Tongue (tissue), 3 donors: ENCODE measurements at places on chromosomes 3 and 15.

DNA sequence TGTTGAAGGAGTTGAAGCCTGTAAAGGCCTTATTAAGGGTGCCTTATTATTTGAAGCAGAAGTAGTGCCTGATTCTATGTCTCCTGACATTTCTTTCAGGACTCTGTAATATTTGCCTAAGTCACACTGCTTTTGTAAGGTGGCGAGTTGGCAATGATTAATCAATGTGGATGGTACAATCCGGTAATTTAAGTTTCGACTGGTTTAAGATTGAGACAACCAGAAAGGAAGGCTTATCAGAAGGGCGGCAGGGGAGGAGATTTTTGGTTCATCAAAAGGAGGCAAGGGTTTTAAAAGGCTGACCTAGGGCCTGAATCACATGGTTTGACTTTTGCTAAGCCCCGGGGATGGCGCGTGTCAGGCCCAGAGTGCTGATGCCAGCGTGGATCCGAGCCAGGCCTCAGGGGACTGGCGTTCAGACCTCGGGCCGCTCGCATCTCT lies 830 bp upstream of the RNF13 start:
- no peak for DNase-seq

GRCh38 chr15:68419301-68420175 lies 12.4 kb downstream of the ITGA11 start:
- DNase-seq, result no peak

DNA sequence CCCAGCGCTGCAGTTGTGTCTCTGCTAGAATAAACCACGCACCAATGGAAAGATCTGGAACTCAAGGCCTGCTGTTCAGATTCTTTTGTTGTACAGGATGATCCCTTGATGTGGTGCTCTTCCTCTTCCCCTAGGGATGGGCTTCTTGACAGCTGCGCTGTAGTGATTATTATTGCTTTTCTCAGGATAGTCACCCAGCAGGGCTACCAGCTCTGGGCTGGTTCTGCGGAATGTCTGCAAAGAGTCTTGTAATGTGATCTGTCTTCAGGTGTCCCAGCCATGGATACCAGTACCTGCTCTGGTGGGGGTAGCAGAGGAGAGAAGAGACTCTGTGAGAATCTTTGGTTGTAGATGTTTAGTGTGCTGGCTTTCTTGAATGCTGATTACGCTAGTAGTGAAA lies 974.2 kb downstream of the NSUN3 start:
- DNase-seq, result no peak

- no peak for DNase-seq
These were observed 14.5 kb downstream of the EFCAB12 start for GRCh38 chr3:129413687-129414506.

DNA sequence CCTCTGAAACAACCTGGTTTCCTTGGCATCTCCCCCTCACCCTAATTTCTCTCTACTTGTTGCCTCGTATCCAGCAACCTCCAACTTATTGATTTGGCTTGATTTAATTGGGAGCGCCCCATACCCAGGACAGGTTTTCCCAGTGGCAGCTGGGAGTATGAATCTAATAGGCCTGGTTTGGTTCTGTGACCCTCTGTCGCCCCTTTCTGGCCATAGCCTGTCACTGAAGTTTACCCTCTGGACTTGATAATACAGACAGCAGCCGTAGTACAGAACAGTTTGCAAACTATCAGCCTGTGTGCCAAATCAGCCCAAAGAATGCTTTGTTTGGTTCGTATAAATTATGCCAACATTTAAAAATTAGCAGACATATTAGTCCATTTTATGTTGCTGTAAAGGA lies 525.1 kb upstream of the GOLIM4 start:
- DNase-seq, result no peak

GRCh38 chr3:157354722-157355121 lies 81.9 kb upstream of the PTX3 start:
- DNase-seq, result no peak

- DNase-seq, result peak; percentile 28
These were observed 263.6 kb upstream of the AZI2 start for GRCh38 chr3:28612232-28612631.

- no peak for DNase-seq
These were observed 32.6 kb upstream of the RAB11A start for GRCh38 chr15:65836665-65837064.

GRCh38 chr3:155617346-155617925 lies 127.4 kb downstream of the PLCH1 start:
- DNase-seq, result no peak

DNA sequence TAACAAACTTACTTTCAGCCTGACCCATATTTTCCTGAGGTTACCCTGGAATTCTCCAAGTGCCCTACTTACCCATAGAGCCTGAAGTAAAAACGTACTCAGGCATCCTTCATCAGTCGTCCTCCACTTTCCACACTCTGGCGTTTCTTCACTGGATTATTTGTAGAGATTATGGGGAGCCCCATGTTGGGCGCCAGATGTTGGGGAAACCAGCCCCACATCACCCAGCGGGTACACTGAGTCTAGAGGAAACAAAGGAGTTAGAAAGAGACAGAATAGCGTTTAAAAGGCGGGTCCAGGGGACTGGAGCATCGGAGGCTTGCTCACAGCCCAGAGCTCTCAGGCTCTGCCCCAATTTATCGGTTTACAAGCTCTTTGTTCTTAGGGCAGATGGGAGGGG lies 9.7 kb upstream of the SLC28A2 start:
- no peak for DNase-seq

DNA sequence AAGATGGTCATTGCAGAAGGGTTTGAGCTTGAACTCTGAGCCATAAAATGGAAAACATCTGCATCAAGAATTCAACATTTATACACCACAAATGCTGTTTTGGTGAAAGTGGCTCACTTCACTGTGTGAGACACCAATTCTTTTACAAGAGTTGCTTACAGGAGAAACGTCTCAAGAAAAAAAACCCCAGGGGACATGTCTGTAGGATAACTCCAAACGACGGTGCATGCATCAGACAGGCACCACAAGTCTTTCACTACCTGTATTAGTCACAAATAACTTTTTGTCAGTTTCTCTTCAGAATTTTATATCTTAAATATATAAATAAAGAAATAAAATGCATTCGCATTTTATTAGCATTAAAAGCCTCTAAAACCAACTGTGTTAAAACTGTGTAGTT lies 164.3 kb downstream of the EFHB start:
- DNase-seq, result no peak

- DNase-seq, result no peak
These were observed 9.6 kb downstream of the PGBD4 start for GRCh38 chr15:34111488-34111887.

- DNase-seq, result peak; percentile 7
These were observed 462.7 kb downstream of the PLOD2 start for GRCh38 chr3:145698250-145698649.

- peak; percentile 84 for DNase-seq
These were observed 11.1 kb downstream of the RIOX2 start for GRCh38 chr3:97960993-97961766.

DNA sequence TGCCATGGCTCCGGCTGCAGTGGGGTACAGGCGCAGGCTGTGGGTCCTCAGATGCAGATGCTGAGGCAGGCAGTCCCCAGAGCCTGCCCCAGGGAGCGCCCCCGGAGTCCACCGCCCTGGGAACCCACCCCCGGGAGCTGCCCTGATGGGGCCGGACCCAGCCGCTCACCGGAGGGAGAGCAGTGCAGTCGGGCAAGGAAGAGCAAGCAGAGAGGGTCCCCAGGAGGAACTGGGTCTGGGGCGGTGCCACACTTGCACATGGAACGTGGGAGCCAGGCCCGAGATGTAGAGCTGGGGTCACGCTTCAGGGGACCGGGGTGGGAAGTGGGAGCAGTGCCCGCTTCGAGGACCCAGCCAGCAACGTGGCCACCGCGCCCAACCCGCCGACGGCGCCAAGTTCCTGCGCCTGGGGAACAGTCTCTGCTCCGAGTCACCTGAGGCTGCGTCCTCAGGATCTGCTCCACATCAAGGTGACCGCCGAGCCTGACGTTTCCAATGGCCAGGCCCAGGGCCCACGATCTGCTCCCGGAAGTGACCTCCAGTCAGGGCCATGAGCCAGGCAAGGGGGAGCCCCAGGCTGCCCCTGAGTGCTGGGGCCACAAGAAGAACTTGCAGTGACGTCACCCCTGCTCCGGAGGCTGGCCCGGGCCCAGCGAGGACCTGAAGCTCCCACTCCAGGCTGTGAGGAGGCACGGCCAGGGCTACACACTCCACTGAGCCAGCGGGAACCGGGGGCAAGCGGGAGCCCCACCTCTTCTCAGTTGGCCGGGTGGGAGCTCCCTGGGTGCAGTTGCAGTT lies 27.0 kb upstream of the TFG start:
- no peak for DNase-seq

DNA sequence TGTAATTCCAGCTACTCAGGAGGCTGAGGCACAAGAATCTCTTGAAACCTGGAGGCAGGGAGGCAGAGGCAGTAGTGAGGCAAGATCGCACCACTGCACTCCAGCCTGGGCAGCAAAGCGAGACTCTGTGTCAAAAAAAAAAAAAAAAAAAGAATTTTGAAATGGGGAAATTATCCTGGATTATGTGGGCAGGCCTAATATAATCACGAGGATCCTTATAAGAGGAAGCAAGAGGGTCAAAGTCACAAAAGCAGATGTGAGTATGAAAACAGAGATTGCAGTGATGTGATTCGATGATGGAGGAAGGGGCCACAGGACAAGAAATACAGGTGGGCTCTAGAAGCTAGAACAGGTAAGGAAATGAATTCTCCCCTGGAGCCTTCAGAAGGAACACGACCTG lies 159.6 kb downstream of the LEKR1 start:
- no peak for DNase-seq

DNA sequence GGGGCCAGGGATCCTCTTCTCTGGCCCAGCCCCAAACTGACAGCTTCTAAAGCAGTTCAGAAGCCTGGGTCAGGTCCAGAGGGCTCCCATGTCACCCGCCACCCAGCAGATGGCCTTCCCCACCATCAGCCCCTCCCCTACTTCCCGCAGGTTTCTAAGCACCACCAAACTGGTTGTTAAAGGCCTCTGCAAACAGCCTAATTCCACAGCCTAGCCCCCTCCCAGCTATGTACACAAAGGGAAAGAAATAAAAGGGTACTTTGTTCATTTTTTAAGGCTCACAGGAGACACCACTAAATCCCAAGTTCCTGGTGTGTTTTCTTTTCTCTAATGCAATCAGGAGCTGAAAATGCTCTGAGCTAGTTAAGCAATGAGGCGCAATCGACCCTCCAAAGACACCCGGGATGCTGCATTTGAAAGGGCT lies 30.6 kb downstream of the PLCH1 start:
- DNase-seq, result peak; percentile 14

DNA sequence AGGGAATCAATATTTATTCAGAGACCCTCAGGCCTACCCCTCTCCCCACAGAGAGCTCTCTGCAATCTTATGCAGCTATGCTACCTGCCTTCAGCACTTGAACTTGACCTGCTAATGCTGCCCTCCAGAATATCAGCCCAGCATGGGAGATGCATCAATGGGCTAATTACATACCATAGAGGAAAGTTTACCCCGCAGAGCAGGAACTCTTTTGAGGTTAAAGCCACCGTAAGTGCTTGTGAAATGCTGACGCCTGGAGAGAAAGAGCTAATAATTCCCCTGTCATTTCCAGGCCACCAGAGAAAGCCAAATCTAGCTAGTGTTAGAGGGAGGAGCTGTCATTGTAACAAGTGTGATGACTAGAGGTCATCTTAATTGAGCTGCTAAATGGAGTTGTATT lies 127.5 kb downstream of the CHST2 start:
- no peak for DNase-seq

DNA sequence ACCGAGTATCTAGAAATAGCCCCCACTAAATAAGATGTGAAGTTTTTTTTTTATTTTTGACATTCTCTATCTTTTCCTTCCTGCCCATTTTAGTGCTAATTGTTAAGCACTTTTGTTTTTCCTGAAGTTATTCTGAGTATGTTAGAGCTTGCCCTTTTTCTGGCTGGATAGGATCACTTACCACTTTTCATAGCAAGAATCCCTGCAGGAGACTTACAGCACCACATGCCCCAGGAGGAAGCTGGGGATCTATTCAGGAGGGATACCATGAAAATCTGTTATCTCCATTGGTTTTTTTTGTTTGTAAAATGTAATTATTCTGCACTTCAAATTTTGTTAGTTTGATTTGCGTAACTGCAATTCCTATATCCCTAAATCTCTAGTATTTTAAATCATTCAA lies 968.4 kb downstream of the ZPLD1 start:
- DNase-seq, result no peak

DNA sequence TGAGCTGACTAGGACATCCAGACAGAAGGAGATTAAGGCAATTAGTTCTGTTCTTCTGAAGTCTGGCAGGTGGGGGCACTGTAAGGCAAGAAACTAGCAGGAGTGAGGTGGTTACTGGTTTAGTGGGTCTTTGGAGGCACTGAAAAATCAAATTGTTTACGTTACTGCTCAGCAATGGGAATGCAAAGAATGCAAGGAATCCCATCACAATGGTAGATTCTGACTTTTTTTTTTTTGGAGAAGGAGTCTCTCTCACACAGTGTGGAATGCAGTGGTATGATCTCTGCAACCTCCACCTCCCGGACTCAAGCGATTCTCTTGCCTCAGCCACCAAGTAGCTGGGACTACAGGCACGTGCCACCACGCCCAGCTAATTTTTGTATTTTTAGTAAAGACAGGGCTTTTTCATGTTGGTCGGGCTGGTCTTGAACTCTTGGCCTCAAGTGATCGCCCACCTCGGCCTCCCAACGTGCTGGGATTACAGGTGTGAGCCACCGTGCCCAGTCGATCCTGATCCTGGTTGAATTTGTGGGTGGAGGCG lies 16.4 kb downstream of the FAM107A start:
- DNase-seq, result peak; percentile 76

GRCh38 chr3:195043607-195044339 lies 227.2 kb downstream of the XXYLT1 start:
- DNase-seq, result no peak

GRCh38 chr15:88849376-88850072 lies 45.8 kb downstream of the HAPLN3 start:
- no peak for DNase-seq

GRCh38 chr3:100316641-100317069 lies 17.9 kb upstream of the NIT2 start:
- DNase-seq, result peak; percentile 63

GRCh38 chr3:8239718-8240695 lies 261.6 kb upstream of the LMCD1 start:
- DNase-seq, result peak; percentile 64

GRCh38 chr3:132352556-132353143 lies 35.4 kb downstream of the ACP3 start:
- peak; percentile 74 for DNase-seq

DNA sequence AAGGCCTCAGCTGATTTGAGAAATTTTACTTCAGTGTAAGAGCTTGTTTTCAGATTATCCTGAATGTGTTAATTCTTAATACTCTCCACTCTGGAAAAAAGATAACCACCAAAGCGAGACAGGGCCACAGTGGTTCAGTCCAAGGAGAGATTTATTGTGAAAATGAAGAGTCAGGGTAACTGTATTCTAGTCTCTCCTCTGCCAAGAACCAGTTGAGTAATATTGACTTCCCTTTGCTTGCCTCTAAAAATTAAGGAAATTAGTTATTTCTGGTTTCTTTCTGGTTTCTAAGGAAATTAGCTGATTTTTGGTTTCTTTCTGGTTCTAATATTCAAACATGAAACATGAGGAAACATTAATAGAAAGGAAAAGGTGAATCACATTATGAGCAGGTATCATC lies 34.9 kb downstream of the PPP1R2 start:
- no peak for DNase-seq
